ENCODE measurements at places on chromosomes 6 and 20.

DNA sequence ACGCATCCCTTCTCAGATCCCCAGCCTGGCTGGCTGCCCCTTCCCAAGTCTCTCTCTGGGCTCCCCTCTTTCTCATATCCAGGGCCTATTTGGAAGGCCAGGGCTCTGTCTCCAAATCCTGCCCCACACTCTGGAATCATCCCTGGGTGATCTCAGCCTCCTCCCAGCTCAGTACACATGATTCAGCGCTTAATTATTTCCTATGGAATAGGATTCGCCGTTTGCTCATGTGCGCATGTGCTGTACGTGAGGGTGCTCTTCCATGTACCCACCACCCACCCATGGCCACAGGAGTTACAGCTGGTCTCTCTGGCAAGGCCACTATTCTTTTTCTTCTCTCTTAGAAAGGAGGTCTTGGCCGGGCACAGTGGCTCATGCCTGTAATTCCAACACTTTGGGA is 81.7 kb upstream of the FOXP4 start:
- DNase-seq: no peak

GRCh38 chr20:23622839-23623343 is 14.9 kb downstream of the CST3 start:
- DNase-seq: no peak

- DNase-seq: no peak
Measured at GRCh38 chr6:163707387-163708355, 293.2 kb downstream of the QKI start.

DNA sequence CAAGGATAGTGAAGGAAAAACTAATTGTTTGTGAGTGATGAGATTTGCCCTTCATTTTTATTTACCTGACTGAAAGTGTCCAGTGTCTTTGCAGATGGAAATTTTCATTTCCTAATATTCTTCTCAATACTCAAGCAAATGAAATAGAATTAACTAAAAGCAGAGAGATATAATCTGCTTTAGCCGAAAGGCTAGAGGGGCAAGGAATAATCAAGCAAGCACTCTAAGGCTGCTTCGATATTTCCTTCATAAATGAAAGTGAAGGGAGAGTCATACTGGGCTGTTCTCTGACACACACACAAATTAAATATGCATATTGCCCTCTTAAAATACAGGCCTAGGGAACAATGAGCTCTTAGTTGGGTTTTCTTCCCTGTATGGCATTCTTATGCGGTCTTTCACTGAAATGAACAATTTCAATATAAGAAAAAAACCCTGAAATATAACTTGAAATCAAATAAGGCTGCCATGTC is 47.5 kb upstream of the POPDC3 start:
- no peak for DNase-seq

GRCh38 chr6:109360791-109361190 is 21.5 kb downstream of the CD164 start:
- no peak for DNase-seq

DNA sequence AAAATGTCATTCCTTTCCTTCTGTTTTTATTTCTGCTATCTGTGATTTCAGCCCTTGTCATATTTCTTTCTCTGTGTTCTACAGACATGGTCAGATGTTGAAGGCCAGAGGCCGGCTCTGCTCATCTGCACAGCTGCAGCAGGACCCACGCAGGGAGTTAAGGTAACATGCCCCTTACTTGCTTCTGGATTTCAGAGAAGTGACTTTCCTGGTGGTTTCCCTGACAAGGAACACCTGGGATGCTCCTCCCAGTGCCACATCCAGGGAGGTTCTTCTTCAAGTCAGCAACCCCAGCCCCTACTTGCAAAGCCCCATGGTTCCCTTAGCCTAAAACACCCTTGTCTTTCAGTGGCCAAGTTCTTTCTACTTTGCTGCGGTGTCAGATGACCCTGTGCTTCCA is 41.3 kb downstream of the CDH26 start:
- DNase-seq: no peak

DNA sequence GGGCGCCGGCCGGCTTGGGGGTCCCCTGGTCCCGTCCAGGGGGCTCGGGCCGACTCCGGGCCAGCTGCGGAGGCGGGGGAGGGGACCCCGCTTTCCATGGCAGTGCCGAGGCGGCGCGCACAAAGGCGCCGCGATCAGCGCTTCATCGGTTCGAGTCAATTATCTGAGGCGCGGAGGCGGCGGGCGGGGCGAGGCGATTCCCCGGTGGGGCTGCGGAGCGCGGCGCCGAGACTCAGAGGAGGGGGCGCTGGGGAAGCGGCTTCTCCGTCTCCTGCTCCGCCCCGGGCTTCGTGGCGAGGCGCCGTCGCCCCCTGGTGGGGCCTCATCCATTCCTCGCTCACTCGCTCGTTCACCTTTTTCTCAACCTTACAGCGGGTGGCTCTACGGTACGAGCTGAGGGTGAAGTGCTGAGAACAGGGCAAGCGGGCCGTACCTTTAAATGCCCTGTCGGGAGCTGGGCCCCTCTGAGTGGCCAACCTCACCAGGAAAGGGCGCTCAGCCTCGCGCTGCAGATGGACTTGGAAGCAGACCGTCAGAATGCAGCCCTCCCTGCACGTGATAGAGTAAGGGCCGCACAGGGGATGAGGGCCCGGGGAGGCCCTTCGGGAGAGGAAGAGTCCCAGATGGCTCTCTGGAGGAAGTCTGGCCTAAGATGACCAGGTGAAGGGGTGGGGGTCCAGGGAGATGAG is 39.9 kb downstream of the SLC52A3 start:
- DNase-seq: peak; percentile 28

DNA sequence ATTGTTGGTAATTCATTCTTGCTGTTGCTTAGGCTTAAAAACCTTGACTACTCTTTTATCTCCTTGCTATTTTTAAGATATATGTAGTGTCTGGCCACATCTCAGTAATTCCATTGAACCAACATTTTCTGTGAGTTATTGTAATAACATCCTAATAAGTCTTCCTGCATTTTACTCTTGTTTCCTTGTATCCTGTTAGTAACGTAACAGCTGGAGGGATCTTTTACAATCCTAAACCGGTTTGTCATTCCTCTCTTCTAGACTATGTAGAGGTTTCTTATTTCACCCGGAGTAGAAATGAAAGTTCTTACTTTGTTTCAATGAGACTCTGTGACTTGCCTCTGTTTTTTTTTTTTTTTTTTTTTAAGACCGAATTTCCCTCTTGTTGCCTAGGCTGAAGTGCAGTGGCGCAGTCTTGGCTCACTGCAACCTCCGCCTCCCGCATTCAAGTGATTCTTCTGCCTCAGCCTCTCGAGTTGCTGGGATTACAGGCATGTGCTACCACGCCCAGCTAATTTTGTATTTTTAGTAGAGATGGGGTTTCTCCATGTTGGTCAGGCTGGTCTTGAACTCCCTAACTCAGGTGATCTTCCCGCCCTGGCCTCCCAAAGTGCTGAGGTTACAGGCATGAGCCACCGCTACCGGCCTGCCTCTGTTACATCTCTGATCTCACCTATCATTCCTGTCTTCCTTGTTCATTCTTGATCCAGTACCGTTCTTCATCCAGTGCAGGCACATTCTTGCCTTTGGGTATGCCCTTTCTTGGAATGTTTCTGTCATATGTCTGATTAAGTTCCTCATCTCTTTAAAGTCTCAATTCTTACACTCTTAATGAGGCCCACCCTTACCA is 44.7 kb downstream of the NCOA3 start:
- DNase-seq: no peak

- DNase-seq: no peak
Measured at GRCh38 chr6:71294121-71294523, 5.5 kb downstream of the OGFRL1 start.

DNA sequence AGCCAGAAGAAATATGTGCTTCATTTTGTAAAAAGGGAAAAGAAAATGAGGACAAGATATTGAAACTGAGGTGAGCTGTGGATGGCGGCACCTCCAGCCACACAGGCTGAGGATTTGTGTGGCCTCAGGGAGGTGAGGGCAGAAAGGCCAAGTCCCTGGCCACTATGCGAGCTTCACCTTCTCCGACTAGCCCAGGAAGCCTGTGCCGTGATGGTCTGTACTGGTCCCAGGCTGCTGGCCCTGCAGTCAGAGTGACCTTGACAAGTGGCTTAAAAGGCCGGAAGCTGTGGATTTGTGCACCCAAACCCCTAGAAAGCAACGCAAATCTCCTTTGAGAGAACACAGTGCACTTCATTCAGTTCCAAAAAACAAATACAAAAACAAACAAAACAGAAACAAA is 48.1 kb downstream of the WDR27 start:
- DNase-seq: no peak

GRCh38 chr6:147341486-147341885 is 137.3 kb downstream of the STXBP5 start:
- DNase-seq: no peak

- peak; percentile 61 for DNase-seq
Measured at GRCh38 chr20:44215125-44215524, 4.6 kb upstream of the OSER1 start.

DNA sequence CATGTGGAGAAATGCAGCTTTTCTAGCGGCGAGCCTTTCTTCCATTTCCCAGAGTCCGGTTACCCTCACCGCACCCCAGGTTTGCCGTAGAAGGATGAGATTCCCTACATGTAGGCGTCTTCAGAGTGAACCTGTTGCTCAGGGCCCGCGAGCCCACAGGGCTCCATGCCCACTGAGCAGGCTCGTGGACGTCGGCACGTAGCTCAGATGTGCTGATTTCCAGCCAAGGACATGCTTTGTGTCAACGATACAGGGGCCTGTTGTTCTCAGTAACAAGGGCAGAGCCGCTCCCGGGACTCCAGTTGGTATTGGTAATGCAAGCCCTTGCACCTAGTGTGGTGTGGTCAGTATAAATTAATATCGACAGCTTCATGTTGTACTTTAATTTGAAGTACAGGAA is 159.6 kb downstream of the MTHFD1L start:
- no peak for DNase-seq

DNA sequence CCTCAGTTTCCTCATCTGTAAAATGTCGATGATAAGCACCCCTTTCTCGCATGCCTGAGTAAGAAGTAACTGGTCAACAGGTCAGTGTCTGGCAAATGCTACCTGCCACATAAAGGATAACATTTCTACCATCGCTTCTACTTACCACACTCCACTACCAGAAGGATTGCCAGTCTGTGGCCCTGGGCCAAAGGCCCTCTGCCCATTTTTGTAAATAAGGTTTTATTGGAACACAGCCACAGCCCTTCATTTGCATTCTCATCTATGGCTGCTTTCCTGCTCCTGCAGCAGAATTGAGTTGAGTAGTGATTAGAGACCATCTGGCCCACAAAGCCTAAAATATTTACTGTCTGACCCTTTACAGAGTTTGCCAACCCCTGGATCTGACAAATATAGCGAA is 121.8 kb downstream of the TOX2 start:
- no peak for DNase-seq

GRCh38 chr20:56517641-56518040 is 6.9 kb upstream of the FAM209A start:
- no peak for DNase-seq

- DNase-seq: no peak
Measured at GRCh38 chr6:40845553-40845952, 193.5 kb downstream of the UNC5CL start.

Measured in stimulated activated CD4-positive, alpha-beta T cell treated with anti-CD3 and anti-CD28 coated beads, Interleukin-1b, Interleukin-23, amount 100 ng/mL, for 4 hours (primary cell).